CD4-positive, alpha-beta T cell treated with Interleukin-4 for 4 hours (primary cell): ENCODE measurements at places on chromosomes 1 and 21.

GRCh38 chr1:2310332-2311183, 80.8 kb downstream of the MORN1 start:
- DNase-seq = no peak

DNA sequence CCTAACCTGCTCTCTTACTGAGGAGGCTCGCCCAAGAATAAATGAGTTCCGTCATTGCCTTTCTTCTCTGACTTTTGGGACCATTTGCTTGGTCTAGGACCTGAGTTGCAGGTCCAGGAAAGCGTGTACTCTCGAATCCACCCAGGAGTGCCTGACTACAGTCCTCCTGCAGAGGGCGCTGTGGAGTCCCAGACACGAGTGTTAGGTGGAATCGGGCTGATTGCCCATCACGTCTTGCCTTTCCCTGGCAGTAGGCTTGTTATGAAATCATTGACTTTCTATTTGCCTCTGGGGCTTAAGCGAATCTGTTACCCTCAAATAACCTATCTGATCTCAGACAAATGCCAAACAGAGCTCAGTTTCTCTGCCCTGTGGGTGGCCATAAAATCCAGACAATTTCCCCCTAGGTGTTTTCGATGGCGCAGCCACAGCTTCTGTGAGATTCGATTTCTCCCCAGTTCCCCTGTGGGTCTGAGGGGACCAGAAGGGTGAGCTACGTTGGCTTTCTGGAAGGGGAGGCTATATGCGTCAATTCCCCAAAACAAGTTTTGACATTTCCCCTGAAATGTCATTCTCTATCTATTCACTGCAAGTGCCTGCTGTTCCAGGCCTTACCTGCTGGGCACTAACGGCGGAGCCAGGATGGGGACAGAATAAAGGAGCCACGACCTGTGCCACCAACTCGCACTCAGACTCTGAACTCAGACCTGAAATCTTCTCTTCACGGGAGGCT, at the start of gene IL20:
IL20 (plus strand) TSS at position 685 of the 733 bp plus-strand sequence. CDS start 230 bp downstream, outside the sequence.
- peak; percentile 75 for DNase-seq

DNA sequence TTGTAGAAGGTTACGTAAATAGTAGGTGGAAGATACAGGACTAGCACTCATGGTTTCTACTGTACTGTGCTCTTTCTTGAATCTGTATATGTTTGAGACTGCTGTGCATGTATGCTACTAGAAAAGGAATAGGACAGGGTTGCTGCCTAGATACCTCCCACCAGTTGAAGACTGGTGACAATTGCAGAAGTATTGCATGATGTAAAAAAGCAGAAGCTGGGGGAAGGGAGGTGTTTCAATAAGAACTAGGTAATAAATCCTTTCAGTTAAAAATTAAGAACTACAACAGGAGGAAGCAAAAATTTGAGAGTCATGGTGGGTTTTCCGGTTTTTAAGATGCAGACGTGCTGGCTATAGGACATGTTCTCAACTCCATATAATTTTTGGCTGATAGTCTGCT, 88.1 kb downstream of the CCDC30 start:
- no peak for DNase-seq

DNA sequence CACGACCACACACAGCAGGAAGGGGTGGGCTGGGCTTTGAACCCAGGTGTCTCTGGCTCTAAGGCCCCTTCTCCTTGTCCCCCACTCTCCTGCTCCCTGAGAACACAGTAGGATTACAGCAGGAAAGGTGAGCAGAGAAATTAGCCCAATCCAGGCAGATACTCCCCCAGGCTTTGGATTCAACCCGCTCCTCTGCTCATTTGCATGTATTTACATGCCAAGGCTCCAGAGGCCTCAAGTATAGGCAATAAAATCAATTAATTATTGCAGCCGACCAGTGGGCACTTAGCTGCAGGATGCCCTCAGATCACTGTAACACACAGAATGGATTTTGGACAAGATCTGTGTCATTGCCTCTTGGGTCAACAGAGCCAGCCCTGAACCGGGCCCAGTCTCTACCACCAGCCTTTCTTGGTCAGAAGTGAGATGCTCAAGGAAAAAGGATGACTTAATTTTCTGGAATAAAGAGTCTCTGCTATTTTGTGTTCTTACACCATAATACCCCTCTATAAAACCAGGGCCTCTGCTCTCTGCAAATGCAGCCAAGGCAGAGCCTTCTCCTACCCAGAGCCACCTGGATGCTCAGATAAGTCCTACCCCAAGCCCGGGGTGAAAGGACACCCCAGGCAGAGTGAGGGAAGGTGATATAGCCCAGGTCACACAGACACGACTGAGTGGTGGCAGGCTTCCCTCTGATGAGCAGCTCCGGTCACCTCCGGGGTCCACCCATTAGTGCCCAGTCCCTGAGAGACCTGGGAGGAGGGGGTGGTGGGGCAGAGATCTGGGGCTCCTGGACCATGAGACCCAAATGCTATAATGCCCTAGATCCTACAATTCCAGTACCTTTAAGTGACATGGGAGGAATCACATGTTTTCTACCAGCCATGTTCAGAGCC, 28.9 kb downstream of the MATN1 start:
- DNase-seq = no peak

GRCh38 chr1:85660541-85660940, 47.7 kb downstream of the ZNHIT6 start:
- DNase-seq = no peak

DNA sequence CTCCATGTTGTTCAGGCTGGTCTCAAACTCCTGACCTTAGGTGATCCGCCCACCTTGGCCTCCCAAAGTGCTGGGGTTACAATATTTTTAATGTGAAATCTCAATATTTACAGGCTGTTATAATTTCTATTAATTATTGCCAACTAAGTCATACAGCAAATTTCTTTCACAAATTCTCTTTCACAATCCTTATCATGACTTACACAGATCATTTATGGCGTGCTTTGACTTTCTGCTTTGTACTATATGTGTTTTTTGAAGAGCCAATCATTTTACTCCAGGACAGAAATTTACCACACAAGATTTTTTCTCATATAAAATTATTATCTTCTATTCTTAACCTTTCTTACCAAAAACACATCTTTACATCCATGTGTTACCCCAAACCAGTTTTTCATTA, 1729.9 kb downstream of the NCAM2 start:
- no peak for DNase-seq

DNA sequence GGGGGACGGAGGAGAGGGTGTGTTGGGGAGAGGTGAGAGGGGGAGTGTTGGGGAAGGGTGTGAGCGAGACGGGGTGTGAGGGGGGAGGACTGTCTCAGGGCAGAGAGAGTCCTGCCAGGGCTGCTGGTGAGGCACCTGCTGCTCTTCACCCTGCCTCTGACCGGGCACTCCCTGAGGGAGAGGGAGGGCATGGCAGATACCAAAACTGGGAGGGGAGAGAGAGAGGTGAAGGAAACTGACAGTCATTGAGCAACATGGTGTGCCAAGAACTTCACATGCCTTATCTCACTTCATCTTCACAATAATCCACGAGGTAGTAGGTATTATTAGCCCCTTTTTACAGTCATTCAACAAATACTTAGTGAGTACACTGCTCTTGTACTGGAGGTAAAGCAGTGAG, 61.3 kb upstream of the ARTN start:
- DNase-seq = no peak

- no peak for DNase-seq
Observed at GRCh38 chr1:82562448-82562847, 761.7 kb downstream of the ADGRL2 start.

DNA sequence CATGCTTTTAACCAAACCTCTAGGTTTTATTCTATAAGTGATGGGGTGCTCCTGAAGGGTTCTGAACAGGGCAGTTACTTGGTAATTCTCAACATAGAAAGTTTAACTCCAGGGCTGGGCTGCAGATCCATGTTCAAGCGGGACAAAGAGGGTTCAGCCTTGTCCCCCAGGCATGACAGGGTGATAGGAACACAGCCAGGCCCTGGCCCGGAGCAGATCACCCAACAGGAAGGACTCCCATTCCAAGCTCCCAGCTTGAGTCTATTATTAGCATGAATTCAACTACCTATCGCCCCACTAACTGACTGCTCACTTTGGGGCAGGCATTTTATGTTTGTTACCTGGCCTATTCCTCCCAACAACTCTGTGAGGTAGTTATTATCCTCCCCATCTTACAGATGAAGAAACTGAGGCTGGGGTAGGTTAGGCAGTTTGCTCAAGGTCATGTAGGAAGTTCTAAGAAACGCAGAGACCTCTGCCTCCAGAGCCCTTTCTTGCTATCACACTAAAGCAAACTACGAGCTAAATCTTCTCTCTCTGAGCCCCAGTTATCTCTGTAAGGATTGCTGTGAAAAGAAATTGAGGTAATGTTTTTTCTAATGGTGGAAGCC, 14.5 kb downstream of the ASAP3 start:
- DNase-seq = no peak
